ENCODE measurements at places on chromosomes 6 and 20.

GRCh38 chr6:38695933-38696332 lies 7.0 kb downstream of the GLO1 start:
- no peak for DNase-seq

DNA sequence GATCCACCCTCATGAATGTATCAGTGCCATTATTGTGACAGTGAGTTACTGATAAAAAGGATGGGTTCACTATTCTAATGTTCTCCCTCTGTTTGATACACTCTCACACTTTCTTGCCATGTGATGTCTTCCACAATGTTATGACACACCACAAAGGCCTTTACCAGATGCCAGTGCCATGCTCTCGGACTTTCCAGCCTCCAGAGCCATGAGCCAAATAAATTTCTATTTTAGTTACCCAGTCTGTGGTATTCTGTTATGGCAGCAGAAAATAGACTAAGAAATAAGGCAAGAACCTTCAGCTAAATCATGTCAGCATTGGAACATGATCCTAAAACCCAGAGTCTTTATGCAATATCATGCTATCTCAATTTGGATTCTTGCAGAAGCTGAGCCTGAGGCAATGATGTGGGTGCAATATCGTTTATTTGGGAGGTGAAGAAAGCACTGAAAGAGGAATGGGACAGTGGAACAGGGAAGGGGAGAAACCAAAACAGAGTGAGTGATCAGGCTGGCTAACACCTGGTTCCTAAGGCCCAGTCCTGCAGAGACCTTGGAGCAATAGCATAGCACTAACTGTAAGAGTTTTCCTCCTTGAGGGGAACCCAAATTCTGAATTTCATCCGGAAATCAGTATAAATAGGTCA lies 130.4 kb upstream of the LRFN2 start:
- no peak for DNase-seq

- no peak for DNase-seq
Observed at GRCh38 chr20:48797275-48797825, 30.4 kb downstream of the PREX1 start.

GRCh38 chr6:152705327-152705726 lies 7.6 kb downstream of the MYCT1 start:
- no peak for DNase-seq

DNA sequence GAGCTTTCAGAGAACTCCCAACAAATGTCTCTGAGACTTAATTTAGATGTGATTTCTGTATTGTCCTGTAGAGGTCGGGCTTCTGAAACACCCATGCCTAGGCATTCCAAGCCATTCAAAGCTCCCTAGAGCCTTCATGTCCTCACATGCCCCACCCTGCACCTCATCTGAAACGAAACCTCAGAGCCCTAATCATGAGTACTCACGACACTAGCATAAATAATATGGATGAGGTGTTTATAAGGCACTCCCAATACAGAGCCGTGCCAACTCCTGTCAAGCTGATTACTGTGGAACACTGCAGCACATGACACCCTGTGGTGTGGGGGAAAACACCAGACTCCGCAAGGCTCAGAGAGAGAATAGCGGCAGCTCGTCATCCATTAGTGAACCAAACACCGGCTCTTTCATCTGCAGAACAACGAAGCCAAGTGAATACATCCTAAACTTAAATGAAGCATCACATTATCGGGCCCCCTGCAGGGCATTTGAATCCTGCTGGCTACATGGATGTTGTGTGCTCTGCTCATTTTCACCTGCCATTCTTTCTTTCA lies 83.8 kb downstream of the FNDC1 start:
- DNase-seq = no peak

GRCh38 chr6:49384904-49385303 lies 78.1 kb downstream of the MMUT start:
- DNase-seq = no peak

GRCh38 chr20:49534255-49534712 lies 33.7 kb downstream of the PTGIS start:
- DNase-seq = peak; percentile 70

- DNase-seq = no peak
Observed at GRCh38 chr20:10578607-10579006, 95.2 kb downstream of the JAG1 start.

GRCh38 chr6:62285612-62286469 lies at the start of gene KHDRBS2:
KHDRBS2 (minus strand) TSS chr6:62286225.
- peak; percentile 54 for DNase-seq

GRCh38 chr6:1817033-1817761 lies 207.5 kb downstream of the FOXC1 start:
- DNase-seq = no peak
